ENCODE measurements at places on chromosomes 5 and 9.

- DNase-seq: no peak
These were observed 43.7 kb downstream of the BICD2 start for GRCh38 chr9:92720807-92721535.

DNA sequence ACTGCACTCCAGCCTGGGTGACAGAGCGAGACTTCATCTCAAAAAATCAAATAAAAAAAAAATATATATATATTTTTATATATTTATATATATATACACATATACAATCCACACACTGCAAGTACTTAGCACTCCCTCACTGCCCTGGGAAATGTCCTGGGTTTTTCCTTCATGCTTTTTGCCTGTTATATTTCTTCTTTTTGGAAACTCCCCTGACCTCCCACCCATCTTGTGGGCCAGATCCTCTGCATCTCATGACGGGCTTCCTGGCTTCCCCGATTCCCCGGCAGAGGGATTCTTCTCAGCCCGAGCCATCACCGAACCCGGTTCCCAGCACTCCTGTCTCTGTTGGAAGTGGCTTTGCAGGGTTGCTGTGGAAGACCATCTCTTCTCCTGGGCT lies 39.5 kb upstream of the NCS1 start:
- DNase-seq: no peak

DNA sequence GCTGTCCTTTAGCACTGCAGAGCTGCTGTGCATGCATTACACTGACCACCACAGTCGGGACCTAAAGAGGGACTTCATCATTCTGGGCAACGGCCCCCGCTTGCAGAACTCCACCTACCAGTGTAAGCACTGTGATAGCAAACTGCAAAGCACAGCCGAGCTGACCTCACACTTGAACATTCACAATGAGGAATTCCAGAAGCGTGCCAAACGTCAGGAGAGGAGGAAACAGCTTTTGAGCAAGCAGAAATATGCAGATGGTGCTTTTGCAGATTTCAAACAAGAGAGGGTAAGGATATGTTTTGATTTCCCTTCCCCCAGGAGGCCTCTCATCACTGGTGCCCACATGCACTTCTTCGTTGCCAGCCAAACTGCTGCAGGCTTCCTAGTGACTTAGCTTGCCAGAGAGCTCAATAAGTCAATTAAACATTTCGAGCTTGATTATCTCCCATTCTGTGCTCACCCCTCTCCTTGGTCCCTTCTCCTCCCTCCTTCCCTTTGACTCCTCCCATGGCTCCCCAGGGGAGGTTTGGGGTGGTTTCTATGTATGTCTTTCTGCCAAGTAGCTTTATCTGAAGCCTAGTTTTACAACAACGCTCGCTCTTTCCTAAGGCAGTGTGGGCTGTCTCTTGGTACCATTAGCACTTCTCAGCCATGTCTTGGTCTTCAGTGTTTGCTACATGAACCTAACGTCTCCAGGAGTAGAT lies 66.7 kb downstream of the ZNF462 start:
- no peak for DNase-seq

- no peak for DNase-seq
These were observed 30.1 kb upstream of the RAI14 start for GRCh38 chr5:34626036-34626435.

- DNase-seq: no peak
These were observed 63.8 kb upstream of the RGMB start for GRCh38 chr5:98709681-98710080.

DNA sequence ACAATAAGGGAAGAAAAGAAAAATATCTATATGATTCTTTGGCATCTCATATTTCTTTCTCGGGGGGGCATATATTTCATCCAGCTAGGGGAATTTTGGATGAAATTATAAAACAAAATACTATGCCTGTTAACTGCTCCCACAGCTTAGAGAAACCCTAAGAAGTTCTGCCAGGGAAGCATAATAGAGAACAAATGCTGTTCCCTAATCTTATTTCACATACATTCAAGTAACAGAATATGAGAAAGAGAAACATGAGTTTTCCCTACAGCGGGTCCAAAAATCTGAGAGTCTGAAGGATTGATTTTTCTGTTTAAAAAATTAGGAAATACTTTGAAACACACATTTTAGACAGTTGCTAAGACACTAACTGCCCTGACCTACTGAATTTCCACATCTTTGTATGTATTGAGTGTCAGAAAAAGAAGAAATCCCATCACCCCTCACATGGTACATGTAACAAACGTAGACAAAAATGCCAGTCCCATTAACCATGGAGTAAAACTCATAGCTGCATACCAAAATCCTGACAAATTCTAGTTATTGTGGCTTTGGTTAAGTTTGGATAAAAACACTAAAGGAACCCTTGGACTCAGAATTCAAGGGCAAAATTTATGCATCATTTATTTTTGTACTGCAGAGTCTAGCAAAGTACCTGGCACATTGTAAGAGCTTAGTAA lies 620.2 kb upstream of the DMAC1 start:
- no peak for DNase-seq

DNA sequence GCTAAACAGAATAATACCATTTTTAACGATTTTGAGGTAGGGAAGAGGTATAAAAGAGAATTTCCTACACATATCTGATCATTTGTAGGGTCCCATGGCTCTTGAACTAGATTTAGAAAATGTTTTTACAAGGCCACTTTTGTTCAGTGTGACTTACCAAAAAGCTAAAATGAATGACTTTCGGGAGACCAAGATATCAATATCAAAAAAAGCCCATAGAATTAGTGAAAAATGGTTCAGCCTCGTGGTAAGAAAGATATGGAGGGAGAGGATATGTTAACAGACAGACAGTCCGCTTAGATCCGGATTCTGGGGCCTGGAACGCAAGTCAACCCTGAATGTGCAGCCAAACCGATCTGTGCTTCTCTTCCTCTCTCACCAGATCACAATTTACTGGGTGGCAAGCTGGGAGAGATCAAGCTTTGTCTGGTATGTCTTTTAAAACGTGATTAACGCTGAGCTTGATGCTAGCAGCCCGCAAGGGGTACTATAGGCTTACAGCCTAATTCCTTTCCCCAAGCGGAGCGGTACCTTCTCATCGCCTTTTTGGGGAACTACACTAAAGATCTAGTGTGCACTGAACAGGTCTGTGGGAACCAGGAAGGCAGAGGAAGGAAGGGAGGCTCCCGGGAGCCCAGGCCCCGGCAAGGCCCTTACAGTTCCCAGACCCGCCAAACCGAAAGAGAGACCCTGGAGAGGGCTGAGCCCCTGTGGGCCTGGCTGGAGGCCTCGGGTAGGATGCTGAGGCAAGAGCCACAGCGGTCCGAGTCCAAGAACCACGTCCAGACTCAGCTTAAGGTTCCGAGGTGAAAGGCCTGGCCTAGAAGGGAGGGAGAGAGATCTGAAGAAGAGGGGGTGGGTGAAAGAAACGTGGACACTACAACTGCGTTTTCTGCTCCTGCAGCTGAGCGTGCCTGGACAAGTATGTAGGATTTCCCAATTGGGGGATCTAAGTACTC lies 2.9 kb downstream of the NR2F1-AS1 start:
- DNase-seq: no peak

- no peak for DNase-seq
These were observed 674.3 kb downstream of the ACTL7B start for GRCh38 chr9:108181441-108181840.

GRCh38 chr9:33458444-33458843 lies 11.1 kb upstream of the AQP3 start:
- no peak for DNase-seq

DNA sequence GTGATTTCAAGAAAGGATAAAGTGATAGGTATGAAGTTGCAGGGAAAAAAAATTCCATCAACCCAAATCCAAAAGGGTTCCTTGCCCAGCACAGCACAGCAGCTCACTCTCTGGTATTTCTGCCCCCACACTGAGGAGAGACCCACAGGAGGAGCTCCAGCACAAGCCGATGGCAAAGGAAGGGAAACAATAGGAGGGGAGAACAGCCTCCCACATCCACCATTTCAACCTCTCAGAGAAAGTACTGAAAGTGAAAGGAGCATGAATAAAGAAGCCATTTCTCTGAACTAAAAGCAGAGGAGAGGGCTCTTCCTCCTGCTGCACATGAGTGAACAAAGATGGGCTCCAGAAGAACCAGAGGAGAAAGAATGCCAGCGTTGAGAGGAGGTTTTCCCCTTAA lies 54.9 kb upstream of the ZSWIM6 start:
- DNase-seq: no peak

DNA sequence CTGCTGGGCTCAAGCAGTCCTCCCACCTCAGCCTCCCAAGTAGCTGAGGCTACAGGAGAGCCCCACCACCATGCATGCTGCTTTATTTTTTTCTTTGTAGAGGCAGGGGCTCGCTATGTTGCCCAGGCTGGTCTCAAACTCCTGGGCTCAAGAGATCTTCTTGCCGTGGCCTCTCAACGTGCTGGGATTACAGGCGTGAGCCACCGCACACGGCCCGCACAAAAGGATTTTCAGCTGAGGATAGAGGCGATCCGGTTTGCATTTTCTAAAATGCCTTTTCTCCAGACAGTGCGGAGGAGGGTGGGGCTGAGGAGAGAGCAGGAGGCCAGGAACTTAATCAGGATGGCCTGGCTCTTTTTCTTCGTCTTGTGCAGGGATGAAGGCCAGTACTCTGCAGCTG lies 6.9 kb downstream of the HRH2 start:
- DNase-seq: no peak

GRCh38 chr5:31757806-31758205 lies 118.9 kb downstream of the PDZD2 start:
- DNase-seq: no peak

DNA sequence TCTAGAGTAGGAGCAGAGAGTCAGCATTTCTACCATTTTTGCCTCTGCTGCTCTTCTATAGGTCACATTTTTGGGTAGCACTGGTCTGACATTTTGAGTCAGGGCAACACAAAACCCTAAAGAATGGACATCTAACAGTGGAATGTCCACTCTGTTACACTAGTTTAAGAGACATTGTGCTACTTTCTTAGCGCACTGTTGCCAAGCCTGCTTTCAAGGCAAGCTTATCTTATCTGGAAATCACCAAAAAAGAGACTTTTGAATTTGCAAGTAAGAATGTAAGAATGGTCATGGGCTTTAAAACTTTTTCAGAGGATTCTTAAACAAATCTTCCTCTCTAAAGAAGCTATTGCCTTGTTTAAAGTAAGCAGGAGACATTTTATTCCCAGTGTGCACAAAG lies 73.0 kb upstream of the STARD4 start:
- DNase-seq: no peak

DNA sequence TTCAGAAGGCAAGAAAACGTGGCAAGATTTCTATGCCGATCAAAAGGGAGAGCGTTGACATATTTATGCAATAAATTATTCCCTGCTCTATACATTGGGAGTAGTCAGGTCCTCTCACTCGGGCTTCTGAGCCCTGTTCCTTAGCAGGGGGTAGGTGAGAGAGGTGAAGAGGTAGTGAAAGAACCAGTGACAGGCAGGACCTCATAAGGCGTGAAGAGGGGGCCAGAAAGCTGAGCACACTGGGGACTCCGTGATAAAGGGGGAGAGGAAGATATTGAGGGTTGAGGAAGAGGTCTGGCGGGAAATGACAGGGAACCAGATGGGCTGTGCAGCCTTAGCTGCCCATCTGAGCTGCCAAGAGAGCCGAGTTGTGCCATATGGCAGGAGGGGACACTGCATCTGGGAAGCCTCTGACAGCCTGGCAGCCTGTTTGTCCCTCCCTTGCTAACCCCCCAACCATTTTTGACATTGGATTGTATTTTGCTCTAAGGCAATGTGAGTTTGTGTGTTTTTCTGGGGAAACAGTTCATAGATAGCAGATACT lies 782 bp upstream of the CDC20B start:
- no peak for DNase-seq

DNA sequence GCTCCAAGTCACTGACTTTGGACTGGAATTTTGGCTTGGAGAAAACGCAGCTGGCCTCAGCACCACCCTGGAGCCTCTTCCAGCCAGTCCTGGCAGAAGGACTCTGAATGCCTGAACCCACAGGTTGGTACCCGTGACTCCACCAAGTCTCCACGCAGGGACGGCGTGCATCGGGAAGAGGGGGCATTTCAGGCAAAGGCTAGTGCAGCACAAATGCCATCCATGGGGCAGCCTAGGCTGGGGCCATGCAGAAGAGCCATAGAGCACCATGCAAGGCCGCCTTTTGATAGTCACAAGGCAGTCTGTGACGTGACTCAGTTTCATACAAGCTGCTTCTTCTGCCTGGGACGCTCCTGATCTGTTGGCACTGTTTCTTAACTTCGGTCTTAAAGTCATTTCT lies 28.0 kb downstream of the GDNF start:
- DNase-seq: no peak

- DNase-seq: no peak
These were observed 175.1 kb upstream of the MAP1B start for GRCh38 chr5:71932131-71932654.

- no peak for DNase-seq
These were observed 269.2 kb downstream of the TMEM38B start for GRCh38 chr9:105963343-105964099.
